ENCODE measurements at places on chromosomes 7 and 10. TPM values are rescaled to one million over a fixed set of nuclear protein-coding genes. Genes with fewer than 3 reads are reported as not detected.

DNA sequence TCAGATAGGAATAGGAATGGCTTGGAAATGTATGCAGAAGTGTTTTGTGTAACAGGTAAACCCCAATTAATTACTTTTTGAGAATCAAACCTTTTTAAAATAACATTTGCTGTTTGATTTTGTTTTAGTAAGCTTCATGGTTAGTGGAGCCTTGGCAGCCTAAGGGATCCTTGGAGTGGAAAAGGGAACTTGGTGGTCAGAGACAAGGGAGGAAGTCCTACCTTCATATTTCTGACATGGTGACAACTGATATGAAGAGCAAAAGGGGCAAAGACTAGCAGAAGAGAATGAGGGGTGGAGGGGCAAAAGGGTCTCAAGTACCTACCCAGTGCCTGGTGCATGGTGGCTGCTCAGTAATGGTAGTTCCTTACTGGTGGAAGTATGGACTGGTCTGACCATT, 32.3 kb downstream of the AHCYL2 start:
- DNase-seq: no peak

DNA sequence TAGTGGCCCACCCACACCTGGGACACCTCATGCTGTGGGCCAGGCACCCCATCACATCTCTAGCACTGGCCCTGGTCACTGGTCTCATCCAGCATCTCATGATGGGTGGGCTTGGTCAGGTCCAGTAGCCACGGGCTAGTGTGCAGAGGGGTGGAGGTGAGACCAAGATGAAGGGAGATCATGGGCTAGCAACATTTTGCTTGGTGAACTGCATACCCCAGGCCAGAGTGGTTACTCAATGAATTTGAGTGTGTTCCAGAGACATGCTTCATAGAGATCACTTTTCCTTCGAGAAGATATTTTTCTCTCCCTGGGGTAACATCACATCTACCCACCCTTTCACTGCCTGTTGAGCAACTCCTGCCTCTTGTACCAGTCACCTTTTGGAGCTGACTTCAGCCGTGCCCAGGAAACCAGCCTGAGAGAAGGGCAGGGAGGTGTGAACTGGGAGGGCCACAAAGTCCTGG, 44.2 kb downstream of the MINDY4 start:
- no peak for DNase-seq

SEMA3D gene
- 46.8 TPM for polyA plus RNA-seq

HACD1 gene
- polyA plus RNA-seq: 11.1 TPM

PHYHIPL gene
- 19.3 TPM for polyA plus RNA-seq

DNA sequence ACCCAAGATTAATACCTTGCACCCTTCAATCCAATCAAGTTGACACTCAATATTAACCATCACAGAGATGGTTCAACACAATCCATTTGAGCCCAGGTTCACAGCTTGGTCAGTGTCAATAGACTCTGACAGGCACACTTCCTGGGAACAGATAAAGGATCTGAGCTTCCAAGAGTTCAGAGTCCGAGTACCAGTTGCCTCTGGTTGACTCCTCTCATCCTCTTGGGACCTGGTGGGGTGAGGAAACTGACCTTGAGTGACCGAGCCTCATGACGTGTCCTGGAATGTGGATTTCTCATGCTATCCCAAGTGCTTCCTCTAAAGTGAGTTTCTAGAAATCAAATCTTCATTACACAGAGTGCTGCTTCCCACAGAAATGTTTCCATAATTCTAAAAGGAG, 162.0 kb downstream of the CYP26A1 start:
- no peak for DNase-seq

ASB15 gene
- polyA plus RNA-seq: 1.7 TPM

GRCh38 chr7:4851459-4852422, 10.1 kb downstream of the PAPOLB start:
- DNase-seq: no peak

- DNase-seq: no peak
Measured at GRCh38 chr7:46534664-46535588, 613.9 kb upstream of the IGFBP3 start.

RINT1 gene
- polyA plus RNA-seq: 20.4 TPM

DDC gene
- 79.5 TPM for polyA plus RNA-seq
